ENCODE measurements at places on chromosomes 1 and 21.
A peak's percentile ranks its signal among the peaks of the same experiment; 100 is the strongest.

- peak; percentile 7 for DNase-seq
These were observed 14.2 kb upstream of the SLC44A3 start for GRCh38 chr1:94805912-94806311.

- DNase-seq, result no peak
These were observed 64.7 kb downstream of the PRDM16 start for GRCh38 chr1:3133686-3134085.

GRCh38 chr1:166083887-166084286 is 82.9 kb downstream of the FAM78B start:
- no peak for DNase-seq

GRCh38 chr1:57307392-57308170 is 116.3 kb downstream of the DAB1 start:
- peak; percentile 2 for DNase-seq

GRCh38 chr1:10978719-10979118 is 33.7 kb upstream of the TARDBP start:
- DNase-seq, result no peak

DNA sequence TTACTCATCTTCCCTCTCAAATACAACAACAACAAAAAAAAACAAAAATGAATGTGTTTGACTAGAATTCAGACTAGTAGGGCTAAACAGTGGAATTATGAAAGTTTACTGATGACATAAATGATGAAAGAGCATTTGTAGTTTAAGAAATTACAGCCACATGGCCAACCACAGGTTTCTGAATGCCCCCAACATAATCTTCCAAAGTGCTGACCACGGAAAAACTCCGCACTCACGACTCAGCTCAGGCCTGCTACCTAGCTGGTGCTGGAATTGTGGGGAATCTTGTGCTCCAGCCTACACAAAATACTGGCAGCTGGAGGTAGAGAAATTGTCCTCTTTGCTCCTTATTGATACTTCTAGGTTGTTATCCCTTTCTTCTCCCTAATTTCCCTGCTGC is 23.6 kb upstream of the TBX15 start:
- no peak for DNase-seq

DNA sequence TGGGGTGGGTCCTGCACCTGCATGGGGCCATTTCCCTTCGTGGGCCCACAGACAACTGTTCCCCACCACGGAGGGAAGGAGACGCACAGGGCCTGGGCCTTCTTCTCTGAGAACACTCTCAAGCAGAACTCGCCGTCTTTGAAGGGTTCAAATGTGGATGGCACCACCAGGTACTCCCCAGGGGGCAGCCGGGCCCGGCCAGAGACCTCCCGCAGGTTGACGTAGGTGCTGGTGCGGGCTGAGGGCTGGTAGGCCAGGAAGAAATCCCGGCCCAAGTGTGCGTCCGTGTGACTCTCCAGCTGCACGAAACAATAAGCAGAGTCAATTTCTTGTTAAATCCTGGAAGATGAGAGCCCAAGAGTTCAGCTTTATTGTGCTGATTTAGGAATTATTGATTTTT is 56.4 kb downstream of the CAPN8 start:
- DNase-seq, result no peak

- DNase-seq, result peak; percentile 38
These were observed 60.2 kb upstream of the PDE9A start for GRCh38 chr21:42593007-42593814.

- DNase-seq, result no peak
These were observed 55.9 kb downstream of the TOR3A start for GRCh38 chr1:179137617-179138255.

GRCh38 chr1:116628448-116628847 is 39.1 kb downstream of the IGSF3 start:
- DNase-seq, result no peak

GRCh38 chr1:63802109-63802508 is 28.3 kb downstream of the ROR1 start:
- no peak for DNase-seq

- DNase-seq, result no peak
These were observed 8.6 kb downstream of the S100A6 start for GRCh38 chr1:153527023-153527682.

GRCh38 chr1:185401019-185401418 is 84.0 kb upstream of the IVNS1ABP start:
- DNase-seq, result no peak

DNA sequence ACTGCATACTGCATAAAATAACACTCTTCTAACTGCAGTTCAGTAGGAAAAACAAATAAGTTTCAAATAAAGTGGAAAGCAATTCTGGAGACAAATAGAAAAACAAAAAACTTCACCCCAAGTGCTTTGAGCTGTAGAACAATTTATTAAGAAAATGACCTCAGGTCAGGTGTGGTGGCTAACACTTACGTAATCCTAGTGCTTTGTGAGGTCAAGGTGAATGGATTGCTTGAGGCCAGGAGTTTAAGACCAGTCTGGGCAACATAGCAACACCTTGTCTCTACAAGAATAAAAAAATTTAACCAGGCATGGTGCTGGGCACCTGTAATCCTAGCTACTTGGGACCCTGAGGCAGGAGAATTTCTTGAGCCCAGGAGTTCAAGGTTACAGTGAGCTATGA is 5.0 kb upstream of the PPT1 start:
- no peak for DNase-seq

- no peak for DNase-seq
These were observed 241.0 kb upstream of the SNX7 start for GRCh38 chr1:98420376-98421084.

GRCh38 chr21:26374817-26375216 is 198.3 kb downstream of the CYYR1 start:
- DNase-seq, result no peak

GRCh38 chr1:169105434-169106094 is 926 bp upstream of the ATP1B1 start:
- no peak for DNase-seq

GRCh38 chr1:55886856-55887712 is 671.9 kb upstream of the USP24 start:
- no peak for DNase-seq

- no peak for DNase-seq
These were observed 269.5 kb downstream of the HHAT start for GRCh38 chr1:210598135-210598652.

DNA sequence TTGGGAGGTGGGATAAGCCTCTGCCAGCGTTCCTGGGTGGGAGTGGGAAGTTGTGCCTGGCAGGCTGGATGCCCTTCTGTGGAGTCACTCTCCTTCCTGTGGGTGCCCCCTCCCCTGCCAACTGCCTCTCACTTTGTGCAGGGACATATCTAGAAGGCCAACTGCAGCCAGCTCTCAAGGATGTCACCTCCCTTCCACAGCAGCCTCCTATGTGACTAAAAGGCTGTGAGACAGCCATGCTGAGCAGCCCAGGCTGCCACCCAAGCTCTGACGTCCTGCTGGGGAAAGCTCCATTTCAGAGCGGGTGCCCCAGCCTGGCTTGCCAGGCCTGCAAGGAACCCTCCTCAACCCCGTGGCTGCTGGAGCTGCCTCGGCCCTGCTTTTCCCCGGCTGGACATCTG is 19.6 kb upstream of the SLC26A9 start:
- no peak for DNase-seq

- DNase-seq, result no peak
These were observed 190.7 kb downstream of the HHIPL2 start for GRCh38 chr1:222357252-222357651.

Measured in activated CD8-positive, alpha-beta memory T cell treated with anti-CD3 and anti-CD28 coated beads for 4 hours (primary cell).